ENCODE measurements at places on chromosomes 3 and 15.
A peak's percentile ranks its signal among the peaks of the same experiment; 100 is the strongest.

GRCh38 chr3:851098-851790 lies 241.6 kb upstream of the CNTN6 start:
- DNase-seq, result peak; percentile 48

DNA sequence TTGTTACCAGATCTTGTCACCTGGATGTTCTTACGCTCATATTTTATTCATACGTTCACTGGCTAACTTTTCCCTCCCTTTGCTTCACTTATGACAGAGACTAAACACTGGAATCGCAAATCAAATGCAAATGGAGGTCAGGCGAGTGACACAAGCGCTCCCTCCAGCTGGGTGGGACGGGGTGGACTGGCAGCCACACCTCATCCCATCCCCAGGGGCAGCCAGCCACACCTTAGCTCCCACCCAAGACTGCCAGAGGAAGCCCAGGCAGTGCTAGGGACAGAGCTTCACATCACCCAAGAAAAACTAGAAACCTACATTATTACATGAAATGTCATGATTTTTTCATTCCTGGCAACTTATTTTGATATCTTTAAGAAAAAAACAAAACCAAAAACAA lies 366.2 kb downstream of the ERC2 start:
- no peak for DNase-seq

- DNase-seq, result no peak
Observed at GRCh38 chr3:113769551-113769950, 22.7 kb downstream of the ATP6V1A start.

DNA sequence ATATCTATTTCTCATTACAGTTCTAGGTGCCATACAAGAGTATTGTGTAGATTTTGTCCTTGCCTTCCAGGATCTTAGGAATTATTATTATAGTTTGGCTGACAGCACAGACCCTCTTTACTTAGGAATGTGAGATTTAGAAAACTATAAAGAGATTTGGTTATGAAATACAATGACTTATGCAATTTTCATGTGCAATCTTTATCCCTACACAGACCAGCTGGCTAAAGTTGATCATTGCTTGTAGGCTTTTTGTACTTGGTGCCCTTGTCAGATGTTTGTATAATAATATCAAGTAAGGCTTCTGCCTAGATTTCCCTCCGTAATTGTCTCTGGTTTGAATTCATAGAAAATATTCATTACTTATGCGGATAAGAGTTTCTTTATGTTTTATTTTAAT lies 174.5 kb upstream of the GAP43 start:
- DNase-seq, result no peak

GRCh38 chr3:188687389-188687788 lies 484.4 kb upstream of the TPRG1 start:
- DNase-seq, result peak; percentile 16

GRCh38 chr3:140942221-140943104 lies 827 bp downstream of the SLC25A36 start:
- DNase-seq, result peak; percentile 58

DNA sequence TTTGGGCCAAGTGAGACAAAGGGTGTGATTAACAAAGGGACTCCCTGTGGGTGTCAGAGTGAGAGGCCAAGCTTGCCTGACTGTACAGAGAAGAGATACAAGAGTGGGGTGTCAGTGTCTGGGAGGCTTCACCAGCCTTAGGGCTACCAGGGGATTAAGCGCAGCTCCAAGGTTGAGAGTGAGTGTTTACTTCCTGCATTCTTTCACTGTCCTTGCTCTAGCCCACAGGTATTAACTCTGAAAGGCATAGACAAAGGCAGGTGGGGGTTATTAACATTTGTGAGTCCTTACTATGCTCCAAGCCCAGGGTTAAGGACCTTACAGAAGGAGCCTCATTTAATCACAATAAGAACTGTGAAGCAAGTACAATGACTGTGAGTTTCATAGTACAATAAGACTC lies 107.6 kb downstream of the IL20RB start:
- DNase-seq, result no peak

- no peak for DNase-seq
Observed at GRCh38 chr3:23494967-23495366, 291.8 kb downstream of the UBE2E2 start.

GRCh38 chr3:124256156-124256555 lies 264.2 kb upstream of the ROPN1 start:
- DNase-seq, result no peak

DNA sequence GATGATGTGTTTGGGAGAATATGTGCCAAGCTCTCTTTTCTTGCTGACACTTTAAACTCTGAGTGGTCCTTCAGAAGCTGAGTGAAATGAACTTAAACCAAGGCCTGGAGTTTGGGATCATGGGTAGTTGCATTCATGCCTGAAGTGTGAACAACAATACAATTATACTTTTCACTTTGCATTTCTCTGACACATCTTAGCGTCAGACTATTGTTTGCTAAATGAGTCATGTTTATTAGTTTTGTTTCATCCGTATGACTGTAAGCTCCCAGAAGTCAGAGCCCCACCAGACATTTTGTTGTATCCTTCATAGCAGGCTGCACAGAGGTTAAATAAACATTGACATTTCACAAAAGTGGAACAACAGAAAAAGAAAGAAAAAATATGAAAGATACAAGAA lies 542.6 kb downstream of the TUSC7 start:
- no peak for DNase-seq

GRCh38 chr3:51997935-51998596 lies 2.4 kb upstream of the RPL29 start:
- DNase-seq, result no peak

DNA sequence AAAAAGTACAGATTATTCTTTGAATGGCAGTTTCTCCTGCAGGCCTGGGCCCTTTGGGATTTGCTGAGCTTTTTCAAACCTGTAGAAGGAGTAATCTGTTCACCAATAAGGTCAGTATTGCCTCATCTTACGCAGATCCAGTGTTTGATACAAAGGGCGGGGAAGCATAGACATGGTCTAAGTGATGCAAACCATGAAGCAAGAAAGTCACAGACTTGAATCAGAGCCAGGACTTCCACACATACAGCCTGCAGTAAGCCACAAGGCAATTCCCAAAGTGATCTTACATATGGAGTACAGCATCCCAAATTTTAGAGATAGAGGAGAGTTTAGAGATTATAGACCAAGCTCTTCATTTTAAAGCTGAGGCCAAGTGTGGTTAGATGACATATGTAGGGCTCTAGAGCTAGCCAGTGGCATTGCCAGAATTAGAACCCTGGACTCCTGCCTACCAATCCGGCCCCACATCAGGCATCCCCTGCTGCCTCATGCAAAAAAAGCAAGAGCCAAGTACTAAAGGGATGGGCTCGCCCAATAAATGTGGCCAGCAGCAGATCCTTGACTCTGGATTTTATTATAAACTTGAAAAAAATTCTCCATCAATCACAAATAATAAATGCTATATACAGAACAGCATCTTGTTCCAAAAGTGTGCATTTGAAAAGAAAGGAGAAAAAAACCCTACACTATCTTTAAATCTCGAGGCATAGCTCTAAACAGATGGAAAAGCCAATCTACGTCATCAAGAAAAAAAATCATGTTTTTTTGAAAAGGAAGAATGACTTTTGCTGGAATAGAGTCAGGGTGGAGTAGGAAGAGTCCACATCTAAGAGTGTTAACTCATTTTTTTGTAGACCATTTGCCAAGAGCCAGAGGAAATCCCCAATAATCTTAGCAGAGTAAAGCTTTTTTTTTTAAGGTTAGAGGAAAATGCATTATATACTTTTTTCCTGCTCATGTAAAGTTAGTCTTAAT lies 24.0 kb downstream of the ABI3BP start:
- no peak for DNase-seq

GRCh38 chr3:4716706-4717362 lies 223.7 kb downstream of the ITPR1 start:
- DNase-seq, result no peak

GRCh38 chr3:72482589-72483321 lies 365.5 kb downstream of the SHQ1 start:
- no peak for DNase-seq

DNA sequence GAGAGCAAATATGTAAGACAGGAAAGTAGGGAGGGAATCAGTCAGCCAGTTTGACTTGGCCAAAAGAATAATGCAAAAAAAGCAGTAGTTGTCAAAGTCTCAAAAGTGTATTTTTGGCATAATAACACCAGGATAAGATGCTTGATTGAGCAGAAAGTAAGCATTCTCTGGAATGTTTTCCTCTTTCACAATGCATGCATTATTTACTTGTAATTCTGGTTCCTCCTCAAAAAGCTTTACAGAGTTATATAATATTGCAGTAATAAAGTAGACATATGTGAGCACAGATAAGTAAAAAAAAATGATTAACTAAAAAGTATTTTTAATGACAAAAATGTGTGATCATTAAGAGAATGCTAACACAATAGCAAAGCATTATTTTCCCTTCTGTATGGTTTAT lies 285.9 kb upstream of the BCHE start:
- DNase-seq, result no peak

DNA sequence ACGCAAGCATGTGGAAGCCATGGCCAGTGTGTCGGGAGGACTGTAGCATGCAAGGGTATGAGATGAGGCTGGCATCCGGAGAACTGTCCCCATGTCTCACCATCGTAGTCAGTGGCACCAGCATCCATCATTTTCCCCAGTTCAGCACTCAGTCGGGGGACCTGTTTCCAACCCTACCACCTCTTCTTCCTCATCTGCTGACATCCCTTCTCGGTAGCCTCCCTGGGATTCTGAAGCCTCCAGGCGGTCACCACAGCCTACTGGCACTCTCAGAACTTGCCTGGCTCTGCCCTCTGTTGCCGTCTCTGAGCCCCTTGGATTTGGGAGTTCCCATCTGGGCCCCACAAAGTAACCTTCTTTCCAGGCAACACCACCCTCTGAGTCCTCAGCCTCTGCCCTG lies 131.1 kb upstream of the ABHD17C start:
- no peak for DNase-seq

- no peak for DNase-seq
Observed at GRCh38 chr15:42184296-42184695, 23.8 kb downstream of the VPS39 start.

- DNase-seq, result peak; percentile 15
Observed at GRCh38 chr15:44243141-44243540, 45.4 kb upstream of the GOLM2 start.

DNA sequence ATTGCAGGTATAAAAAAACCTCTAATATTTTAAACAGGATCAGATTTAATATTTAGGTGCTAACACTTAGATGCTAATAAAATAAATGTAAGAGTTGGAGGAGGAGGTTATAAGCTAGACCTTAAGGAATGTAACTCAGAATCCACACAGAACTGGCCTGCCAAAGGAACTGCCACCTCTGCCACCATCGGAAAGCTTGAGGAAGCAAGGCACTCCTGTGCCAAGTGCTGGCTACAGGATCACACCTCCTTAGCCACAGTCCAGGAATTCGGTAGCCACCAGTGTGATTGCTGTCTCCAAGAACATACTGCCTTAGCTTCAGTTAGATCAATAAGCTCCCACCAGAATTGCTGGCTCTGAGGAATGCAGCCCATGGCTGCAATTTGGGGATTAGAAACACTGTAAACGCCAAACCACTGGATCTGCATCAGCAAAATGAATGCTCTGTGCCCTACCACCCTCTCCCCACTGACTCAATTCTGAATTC lies 58.0 kb downstream of the FRMD5 start:
- no peak for DNase-seq
